ENCODE measurements at places on chromosomes 5 and 9. TPM values are rescaled to one million over a fixed set of nuclear protein-coding genes. Genes with fewer than 3 reads are reported as not detected.

The C9 gene
- not detected for total RNA-seq

DNA sequence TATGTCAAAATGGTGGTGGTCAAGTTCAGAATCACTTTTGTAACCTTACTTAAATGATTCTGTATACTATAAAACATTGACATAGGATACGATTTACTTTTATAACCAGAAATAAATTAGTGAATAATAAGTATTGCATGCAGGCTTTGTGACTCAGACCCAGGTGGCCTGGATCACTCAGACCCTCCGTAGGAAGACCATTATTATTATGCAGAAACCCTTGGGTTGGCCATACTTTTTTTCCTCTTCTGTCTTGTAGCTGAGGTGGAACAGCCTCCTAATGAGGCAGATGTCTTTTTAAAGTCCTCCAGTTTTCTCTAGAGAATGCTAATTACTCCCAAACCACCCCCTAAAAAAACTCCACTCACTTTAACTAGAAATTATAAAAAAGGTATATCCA, 121.9 kb downstream of the LPAR1 start:
- no peak for DNase-seq

GRCh38 chr5:97550164-97550563, 367.1 kb upstream of the RIOK2 start:
- no peak for DNase-seq

- DNase-seq, result no peak
Measured at GRCh38 chr5:86557920-86558319, 59.8 kb upstream of the COX7C start.

DNA sequence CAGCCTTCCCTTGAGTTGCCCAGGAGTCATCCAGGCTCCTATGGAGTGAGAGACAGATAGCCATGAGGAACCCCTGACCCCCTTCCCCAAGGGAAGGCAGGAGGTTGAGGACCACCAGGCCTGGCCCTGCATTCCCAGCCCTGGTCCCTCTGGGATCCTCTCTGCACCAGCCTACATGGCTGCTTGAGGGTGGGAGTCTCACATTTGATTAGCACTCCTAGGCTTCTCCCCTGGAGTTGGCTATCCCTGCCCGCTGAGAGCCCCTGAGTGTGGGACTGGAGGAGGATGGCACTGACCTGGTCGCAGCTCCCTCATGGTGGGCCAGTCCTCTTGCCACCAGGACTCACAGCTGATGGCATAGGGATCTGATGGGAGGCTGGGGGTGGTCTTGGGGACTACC, 46.7 kb downstream of the SAR1B start:
- no peak for DNase-seq

GRCh38 chr5:14343376-14343775, 200.2 kb downstream of the TRIO start:
- no peak for DNase-seq
